ENCODE measurements at places on chromosomes 1 and 21.

DNA sequence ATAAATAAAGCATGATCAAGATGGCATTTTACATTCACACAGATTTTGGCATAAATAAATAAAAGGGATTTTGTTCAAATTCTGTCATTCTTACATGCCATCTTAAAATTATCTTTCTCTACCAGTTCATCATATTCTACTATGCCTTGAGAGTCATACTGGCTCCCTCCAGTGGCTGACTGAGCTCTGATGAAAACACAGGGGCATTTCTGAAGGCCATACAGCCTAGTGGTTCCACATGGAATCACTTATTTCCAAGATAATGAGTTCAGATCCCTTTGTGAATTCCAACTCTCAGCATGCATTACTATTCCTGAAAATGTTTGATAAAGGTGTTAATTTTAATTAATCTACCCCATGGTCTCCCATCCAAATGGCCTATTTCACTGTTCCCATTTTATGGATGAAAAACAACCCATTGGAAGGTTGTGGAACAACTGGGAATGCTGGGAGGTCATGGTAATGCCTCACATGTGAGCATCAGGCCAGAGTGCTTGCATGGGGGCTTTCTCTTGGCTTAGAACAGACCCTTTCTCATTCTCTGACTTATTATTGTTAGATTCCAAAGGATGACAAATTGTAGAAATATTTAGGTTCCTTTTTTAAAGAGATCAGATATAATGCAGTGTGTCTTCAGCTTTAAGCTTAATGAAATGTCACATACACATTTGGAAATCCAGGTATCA, 622.4 kb upstream of the PKN2 start:
- DNase-seq: no peak

DNA sequence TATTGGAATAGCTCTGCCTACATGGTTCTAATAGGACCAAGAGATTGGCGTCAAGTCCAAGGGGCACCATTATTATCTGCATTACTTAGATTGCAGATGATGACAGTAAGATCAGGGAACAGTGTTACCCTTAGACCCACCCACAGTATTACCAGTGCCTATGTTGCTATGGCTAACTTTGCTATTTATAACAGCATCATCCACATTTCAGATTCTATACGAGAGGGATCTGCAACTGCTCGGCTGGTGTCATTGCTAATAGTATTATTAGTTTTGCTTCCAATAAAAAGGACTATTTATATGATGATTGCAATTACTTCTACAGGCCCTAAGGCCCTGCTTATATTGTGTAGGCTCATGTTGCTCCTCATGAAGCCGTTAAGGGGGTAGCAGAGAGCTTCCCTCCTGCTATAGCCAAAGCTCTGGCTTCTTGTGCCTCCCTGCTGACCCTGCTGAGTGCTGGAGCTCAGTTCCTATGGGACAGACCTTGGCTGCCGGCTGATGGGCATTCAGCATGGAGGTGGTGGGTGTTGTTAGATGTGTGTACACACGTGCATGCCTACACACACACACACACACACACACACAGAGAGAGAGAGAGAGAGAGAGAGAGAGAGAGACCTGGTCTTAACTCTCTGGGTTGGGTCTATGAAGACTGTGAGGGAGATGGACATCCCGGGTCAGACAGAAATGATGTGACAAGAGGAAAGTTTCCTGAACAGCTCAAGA, 1.3 kb downstream of the BCAN start:
- DNase-seq: no peak

DNA sequence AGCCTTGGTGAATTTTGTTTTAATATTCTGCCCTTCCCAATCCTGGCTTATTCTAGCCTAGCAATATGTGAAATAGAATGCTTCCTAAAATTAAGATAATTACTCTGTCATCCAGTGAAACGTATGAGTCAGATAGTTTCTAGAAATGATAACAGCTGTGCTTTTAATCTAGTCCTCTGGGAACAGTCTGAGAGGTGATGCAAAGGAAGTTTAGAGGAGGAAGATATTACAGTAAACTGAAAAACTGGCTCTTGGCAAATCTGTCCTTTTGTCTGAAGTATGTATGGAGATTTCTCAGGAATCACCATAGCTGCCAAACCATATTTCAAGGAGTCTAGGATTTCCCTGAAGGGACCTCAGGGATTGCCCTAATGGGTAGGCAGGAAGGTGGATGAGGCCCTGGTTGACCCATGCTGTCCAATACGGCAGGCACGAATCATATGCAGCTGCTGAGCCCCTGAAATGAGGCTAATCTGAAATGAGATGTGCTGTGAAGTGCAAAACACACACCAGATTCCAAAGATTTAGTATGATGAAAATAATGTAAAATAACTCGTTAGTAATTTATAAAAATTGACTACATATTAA, 70.8 kb upstream of the LBR start:
- DNase-seq: no peak

- DNase-seq: no peak
Measured at GRCh38 chr21:32248571-32249461, 30.0 kb downstream of the MIS18A start.

DNA sequence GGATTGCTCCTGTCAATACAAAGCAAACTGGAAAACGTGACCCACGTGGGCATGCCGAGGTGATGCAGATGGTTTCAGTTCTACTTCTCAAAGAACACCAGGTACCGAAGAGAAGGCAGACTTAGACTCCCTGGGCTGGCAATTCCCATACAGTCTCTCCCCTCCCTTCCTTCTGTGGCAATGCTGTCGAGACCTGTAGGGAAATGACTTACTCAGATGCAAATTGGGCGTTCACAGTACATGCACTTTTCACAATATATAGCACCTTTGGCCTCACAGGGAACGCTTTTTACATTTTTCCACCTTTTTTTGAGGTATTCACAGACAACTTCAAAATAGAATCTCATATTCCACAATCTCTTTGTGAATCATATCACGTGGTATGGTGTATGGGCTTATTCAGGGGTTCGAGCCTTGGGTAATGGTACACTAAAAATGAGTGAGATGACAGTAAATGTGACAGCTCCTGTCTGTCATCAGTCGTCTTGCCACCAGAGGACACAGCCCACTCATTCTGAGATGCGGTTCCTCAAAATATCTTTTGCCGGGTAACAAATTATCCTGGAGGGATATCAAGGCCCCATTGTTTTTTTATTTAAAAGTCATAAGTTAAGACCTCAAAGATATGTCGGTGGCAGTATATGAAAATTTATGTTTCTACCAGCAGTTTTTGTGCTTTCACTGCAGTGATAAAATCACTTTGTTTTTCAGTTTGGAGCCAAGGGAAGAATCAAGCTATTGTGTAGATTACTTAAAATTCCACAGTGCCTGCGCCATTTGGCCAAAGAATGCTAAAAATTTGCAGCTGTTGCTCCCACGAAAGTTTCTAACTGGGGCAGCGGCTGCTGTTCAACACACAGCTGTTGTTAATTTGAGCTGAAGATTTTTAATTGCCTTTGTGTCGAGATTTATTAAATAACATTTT, 168.4 kb downstream of the ZZZ3 start:
- DNase-seq: no peak

GRCh38 chr1:46013581-46013980, 118.8 kb downstream of the PIK3R3 start:
- DNase-seq: no peak

- DNase-seq: no peak
Measured at GRCh38 chr1:74699331-74699730, 25.7 kb upstream of the ERICH3 start.

GRCh38 chr21:31255896-31256295, 88.2 kb downstream of the TIAM1 start:
- no peak for DNase-seq

Data from stimulated activated CD8-positive, alpha-beta memory T cell treated with anti-CD3 and anti-CD28 coated beads, Interleukin-4, amount 100 ng/mL, for 48 hours (primary cell).